Aorta (tissue), 5 donors: ENCODE measurements at places on chromosomes 7 and 10. TPM values are rescaled to one million over a fixed set of nuclear protein-coding genes. Genes with fewer than 3 reads are reported as not detected.

ZNF467 gene
- 13.3 TPM for total RNA-seq

POLR1F gene
- 9.8 TPM for total RNA-seq

CCT6A gene
- total RNA-seq, result 82.8 TPM

VWDE gene
- 0.55 TPM for total RNA-seq

RBM20 gene
- 11.2 TPM for total RNA-seq

SAP25 gene
- 2.1 TPM for total RNA-seq

OPN4 gene
- 0.36 TPM for total RNA-seq

TEX36 gene
- total RNA-seq, result not detected

GRCh38 chr10:27450225-27450624, 53.9 kb upstream of the RAB18 start:
- no peaks in the 10 kb centered on the region for H3K27me3 ChIP-seq
- H3K27ac ChIP-seq, result no peak overlapping the region
- H3K4me1 ChIP-seq, result no peaks in the 10 kb centered on the region
- H3K4me3 ChIP-seq, result no peak overlapping the region
- no peak for DNase-seq

GRCh38 chr7:1050254-1050906, 6.0 kb downstream of the GPR146 start:
- H3K27me3 ChIP-seq, result no peaks in the 10 kb centered on the region
- peak; percentile 42 for DNase-seq
- H3K4me3 ChIP-seq, result no peak overlapping the region
- no peaks in the 10 kb centered on the region for H3K36me3 ChIP-seq
- H3K27ac ChIP-seq, result no peak overlapping the region

- no peaks in the 10 kb centered on the region for H3K27me3 ChIP-seq
- H3K4me3 ChIP-seq, result no peak overlapping the region
- no peak overlapping the region for H3K27ac ChIP-seq
Measured at GRCh38 chr7:99631295-99632109, 14.8 kb downstream of the ZSCAN25 start.

DNA sequence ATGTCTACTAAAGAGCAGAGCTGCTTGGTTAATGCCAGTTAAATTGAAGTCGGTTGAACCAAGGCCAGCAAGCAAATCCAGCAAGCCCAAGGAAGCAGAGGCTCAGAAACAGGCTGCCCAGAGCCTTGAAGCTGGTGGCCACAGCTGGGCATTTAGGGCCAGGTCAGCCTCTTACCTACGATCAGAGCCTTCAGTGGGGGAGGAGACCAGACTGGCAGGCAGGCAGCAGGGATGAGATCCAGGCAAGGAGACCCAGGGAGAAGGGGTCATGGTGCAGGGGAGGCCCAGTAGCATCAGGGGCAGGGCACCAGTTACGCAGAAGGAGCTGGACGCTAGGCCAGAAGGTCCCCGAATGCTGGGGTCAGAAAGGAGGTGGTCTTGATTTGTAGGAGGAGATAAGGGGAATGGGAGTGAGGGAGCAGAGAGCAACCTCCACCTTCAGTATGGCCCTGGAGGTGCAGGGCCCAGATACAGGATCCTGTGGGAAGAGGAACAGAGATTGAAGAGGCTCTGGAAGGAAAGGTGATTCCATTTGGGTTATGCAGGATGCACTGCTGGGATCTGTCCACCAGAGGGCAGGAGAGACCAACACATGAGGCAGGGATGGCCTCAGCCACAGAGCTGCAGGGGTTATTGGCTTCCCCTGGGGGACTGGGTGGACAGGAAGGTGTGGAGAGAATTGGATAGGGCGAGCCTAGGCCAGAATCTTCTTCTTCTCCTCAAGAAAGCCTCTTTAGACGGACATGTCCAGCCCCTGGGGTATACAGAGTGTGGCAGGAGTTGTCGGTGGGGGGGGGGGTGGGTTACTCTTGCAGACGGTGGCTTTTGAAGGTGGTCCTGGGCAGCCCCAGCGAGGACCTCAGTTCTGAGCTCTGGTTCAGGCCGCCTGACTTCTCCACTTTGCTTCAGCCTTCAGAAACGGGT, 132.6 kb upstream of the PODXL start:
- DNase-seq, result peak; percentile 62
- H3K27ac ChIP-seq, result no peak overlapping the region
- H3K36me3 ChIP-seq, result no peaks in the 10 kb centered on the region

DNA sequence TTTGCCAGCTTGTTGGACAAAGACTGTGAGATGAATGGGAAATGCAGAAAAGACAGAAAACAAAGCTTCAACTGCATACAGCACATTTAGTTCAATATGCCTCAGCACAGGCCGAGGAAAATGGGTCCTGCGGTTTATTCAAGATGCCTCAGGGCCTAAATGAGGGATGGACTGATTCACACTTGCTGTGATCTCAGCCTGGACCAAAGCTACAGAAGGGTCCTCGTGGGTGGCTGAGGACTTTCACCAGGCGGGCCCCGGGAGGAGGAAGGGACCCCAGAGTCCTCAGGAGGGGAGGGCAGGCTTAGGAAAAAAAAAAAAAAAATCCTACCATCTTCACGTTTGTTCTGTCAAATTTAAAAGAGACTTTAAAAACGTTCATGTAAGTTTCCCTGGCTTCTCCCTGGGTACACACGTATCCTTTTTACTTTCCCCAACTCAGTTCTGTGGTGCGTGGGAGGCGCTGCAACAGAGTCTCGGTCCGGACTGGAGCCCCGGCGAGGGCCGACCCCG, 624 bp upstream of the ZNF783 start:
- H3K27me3 ChIP-seq, result no peaks in the 10 kb centered on the region
- H3K36me3 ChIP-seq, result peaks cover 2% of the 10 kb centered on the region
- peak overlapping the region; percentile 53 for H3K27ac ChIP-seq
- H3K4me1 ChIP-seq, result no peaks in the 10 kb centered on the region

- peaks cover 3% of the 10 kb centered on the region for H3K36me3 ChIP-seq
- H3K27me3 ChIP-seq, result no peaks in the 10 kb centered on the region
- no peak for DNase-seq
Measured at GRCh38 chr10:43573250-43574000, 991 bp downstream of the ZNF239 start.

DNA sequence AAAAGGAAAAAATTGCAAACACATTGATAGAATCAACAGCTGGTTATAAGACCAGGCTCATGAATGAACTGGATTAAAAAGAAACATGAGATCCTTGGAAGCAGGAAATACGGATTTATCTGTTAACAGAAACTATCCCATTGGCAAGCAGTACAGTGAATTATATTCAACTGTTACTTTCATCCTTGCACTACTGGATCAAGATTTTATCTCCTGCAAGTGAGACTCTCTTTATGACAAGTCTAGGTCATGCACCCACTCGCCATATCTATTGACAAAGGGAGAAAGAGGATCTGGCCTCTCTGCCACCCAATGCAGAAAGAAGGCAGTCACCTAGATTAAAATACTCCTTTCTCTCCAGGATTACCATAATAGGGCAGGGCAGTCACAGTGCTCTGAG, 41.4 kb downstream of the CSTF2T start:
- H3K27ac ChIP-seq, result no peak overlapping the region
- peaks cover 12% of the 10 kb centered on the region for H3K4me1 ChIP-seq
- no peak overlapping the region for H3K4me3 ChIP-seq
- no peaks in the 10 kb centered on the region for H3K36me3 ChIP-seq

DNA sequence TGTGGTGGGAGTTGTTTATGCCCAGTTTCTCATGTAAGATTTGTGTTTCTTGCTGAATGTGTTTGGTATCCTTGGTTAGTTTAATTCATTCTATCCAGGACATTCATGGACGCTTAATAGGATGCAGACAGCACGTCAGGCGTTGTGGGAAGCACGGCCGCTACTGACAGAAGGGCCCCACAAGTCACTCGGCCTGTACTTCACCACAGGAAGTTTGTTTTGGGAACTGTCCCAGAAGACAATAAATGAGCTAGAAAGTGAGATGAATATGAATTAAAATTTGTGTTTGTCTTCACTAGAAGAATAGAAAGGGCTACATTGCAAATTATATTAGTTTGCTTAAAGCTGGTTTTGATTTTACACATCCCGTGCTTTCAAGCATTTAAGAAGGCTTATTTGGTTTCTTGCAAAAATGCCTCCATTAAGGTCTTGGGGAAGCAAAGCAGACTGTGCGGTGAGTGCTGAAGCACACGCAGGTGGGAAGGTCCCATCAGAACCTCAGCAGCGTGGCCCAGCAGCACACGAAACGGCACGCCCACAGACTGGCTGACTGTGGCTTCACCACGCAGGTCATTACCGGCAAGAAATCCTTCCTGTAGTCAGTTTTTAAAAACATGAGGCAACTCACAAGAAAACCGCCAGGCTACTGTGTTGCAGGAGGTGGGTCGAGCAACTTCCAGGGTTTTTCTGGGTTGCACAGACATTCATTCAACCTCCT, 74.1 kb downstream of the VIPR2 start:
- peak overlapping the region; percentile 3 for H3K27ac ChIP-seq
- DNase-seq, result peak; percentile 60
- no peaks in the 10 kb centered on the region for H3K36me3 ChIP-seq

DNA sequence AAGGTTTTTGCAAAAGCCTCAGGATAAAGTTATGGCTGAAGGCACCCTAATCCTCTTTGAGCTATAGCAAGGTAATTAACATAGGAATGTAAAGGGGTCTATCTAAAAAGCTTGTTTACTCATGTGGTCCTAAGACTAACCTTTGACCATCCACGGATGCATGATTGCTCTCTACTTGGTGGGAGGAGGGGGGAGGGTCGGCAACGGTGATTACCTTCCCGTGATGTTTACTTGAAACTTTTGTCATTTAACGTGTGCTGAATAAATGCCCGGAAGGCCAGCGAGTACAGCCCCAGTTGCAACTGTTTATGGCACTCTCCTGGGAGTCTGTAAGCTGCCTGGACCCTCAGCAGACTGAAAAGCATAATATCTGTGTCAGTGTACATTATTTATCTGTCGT, 78.9 kb upstream of the GPR22 start:
- no peak for DNase-seq
- H3K4me3 ChIP-seq, result no peak overlapping the region
- H3K27me3 ChIP-seq, result no peaks in the 10 kb centered on the region

- no peak overlapping the region for H3K27ac ChIP-seq
- no peak overlapping the region for H3K4me3 ChIP-seq
- DNase-seq, result peak; percentile 33
Measured at GRCh38 chr10:86356296-86356695, 10.3 kb downstream of the GRID1 start.

DNA sequence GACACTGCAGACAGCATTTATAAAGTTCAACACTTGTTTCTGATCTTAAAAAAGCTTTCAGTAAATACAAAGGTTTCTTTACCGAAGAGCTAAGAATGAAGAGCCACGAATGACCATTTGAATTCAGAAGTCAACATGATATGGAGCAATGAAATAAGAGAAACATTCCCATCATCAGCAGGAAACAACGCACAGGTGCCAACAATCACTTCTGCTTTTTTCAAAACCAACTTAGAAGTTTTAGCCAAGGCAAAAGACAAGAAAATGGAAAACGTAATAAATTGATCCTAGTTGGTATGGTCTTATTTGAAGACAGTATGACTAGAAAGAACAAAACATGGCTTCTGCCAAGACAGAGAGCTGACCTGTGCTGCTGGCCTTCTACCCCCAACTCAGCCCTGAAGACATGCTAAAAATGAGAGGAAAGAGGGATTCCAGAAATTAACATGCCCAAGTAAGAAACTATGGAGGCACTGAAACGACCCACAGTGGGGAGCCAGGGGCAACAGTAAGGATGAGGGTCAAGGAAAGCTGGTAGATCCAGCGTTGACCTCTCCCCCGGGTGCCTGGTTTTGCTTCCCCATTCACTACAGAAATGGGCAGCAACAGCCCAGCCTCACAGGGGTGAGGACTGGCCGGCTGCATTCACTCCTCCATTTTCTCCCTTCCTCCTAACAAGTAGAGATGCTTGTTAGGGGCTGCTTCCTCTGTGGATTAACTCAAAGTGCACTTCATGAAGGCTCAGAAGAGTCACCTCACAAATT, 30.1 kb downstream of the VPS41 start:
- DNase-seq, result no peak
- H3K36me3 ChIP-seq, result no peaks in the 10 kb centered on the region
- H3K27ac ChIP-seq, result no peak overlapping the region
- no peaks in the 10 kb centered on the region for H3K4me1 ChIP-seq

GRCh38 chr7:22357311-22358175, 589 bp upstream of the RAPGEF5 start:
- H3K4me1 ChIP-seq, result no peaks in the 10 kb centered on the region
- DNase-seq, result no peak

DNA sequence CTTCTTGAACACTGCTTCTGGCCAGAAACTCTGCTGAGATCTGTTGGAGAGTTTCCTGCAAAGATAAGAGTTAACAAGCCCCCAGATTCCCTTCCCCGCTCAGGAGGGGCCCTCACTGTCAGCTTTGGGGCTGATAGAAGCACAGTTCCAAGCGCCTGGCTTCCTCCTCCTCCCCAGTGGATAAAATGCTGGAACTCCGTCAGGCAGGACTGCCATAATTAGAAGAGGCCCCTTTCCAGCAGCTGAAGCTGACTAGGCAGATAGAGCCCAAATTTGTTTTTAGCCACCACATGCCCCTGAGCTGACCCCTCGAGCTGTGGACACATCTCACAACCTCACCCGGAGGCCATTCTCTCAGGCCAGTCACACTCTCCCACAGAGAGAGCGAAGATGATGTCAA, 89.4 kb downstream of the TBXAS1 start:
- H3K27ac ChIP-seq, result peak overlapping the region; percentile 27
- no peaks in the 10 kb centered on the region for H3K27me3 ChIP-seq
- no peaks in the 10 kb centered on the region for H3K4me1 ChIP-seq
- H3K36me3 ChIP-seq, result no peaks in the 10 kb centered on the region
- no peak overlapping the region for H3K4me3 ChIP-seq

DNA sequence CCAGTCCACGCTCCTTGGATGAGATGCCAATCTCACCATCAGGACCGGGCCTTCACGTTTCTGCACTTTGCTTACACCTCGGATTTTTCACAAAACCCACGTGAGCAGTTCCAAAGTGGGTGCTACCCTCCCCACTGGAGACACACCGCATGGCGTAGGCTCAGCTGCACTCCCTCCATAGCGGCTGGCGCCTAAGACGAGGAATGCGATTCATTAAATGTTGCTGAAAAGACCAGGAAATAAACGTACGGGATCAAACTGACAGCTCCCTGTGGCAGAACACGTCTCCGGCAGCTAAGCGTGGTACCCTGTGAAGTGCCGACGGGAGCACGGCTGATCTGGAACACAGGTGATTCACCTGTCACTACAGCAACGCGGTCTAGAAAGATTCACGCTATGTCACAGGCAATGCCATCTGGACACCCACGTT, 209.0 kb downstream of the DIP2C start:
- H3K4me3 ChIP-seq, result no peak overlapping the region
- no peak overlapping the region for H3K27ac ChIP-seq
- H3K27me3 ChIP-seq, result no peaks in the 10 kb centered on the region

GRCh38 chr10:48900371-48900801, 39.3 kb downstream of the LRRC18 start:
- no peak overlapping the region for H3K4me3 ChIP-seq
- no peaks in the 10 kb centered on the region for H3K36me3 ChIP-seq
- no peak overlapping the region for H3K27ac ChIP-seq
- no peaks in the 10 kb centered on the region for H3K4me1 ChIP-seq

GRCh38 chr10:58826694-58827093, 314.0 kb downstream of the BICC1 start:
- H3K36me3 ChIP-seq, result no peaks in the 10 kb centered on the region
- H3K4me3 ChIP-seq, result no peak overlapping the region
- H3K4me1 ChIP-seq, result no peaks in the 10 kb centered on the region

- H3K27me3 ChIP-seq, result no peaks in the 10 kb centered on the region
- no peaks in the 10 kb centered on the region for H3K36me3 ChIP-seq
- H3K4me3 ChIP-seq, result no peak overlapping the region
- H3K4me1 ChIP-seq, result no peaks in the 10 kb centered on the region
Measured at GRCh38 chr7:15213093-15213492, 310.5 kb upstream of the DGKB start.
